ENCODE measurements at places on chromosomes 6 and 20.

- DNase-seq, result no peak
Observed at GRCh38 chr20:9839626-9840025, 750 bp upstream of the PAK5 start.

- no peak for DNase-seq
Observed at GRCh38 chr6:3757241-3757641, 5.7 kb upstream of the PXDC1 start.

- no peak for DNase-seq
Observed at GRCh38 chr6:53728570-53729194, 63.1 kb upstream of the KLHL31 start.

DNA sequence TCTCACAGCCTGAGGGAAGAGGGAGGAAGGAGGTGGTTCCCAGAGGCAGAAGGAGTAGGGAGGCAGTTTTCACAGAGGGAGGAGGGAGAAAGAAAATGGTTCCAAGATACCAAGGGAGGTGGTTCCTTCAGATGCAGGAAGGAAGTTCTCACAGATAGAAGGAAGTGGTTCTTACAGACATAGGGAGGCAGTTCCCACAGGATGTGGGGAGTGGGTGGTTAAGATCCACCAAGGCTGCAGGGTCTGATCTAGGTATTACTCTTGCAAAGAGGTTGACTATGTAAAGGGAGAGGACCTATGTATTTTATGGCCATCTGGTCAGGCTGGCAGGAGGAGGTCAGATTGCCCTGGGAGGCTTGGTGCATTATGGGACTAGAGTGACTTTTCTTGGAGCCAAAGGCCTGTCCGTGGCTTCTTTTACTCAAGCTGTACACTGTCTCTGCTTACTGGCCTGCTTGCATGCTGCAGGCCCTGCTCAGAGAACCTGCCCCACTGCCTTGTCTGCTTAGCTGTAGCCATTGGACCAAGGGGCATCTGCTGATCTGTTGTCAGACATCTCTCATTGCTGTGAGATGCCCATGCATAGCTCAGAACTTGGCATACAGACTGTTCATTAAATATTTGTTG, 283.7 kb downstream of the DHX35 start:
- no peak for DNase-seq

DNA sequence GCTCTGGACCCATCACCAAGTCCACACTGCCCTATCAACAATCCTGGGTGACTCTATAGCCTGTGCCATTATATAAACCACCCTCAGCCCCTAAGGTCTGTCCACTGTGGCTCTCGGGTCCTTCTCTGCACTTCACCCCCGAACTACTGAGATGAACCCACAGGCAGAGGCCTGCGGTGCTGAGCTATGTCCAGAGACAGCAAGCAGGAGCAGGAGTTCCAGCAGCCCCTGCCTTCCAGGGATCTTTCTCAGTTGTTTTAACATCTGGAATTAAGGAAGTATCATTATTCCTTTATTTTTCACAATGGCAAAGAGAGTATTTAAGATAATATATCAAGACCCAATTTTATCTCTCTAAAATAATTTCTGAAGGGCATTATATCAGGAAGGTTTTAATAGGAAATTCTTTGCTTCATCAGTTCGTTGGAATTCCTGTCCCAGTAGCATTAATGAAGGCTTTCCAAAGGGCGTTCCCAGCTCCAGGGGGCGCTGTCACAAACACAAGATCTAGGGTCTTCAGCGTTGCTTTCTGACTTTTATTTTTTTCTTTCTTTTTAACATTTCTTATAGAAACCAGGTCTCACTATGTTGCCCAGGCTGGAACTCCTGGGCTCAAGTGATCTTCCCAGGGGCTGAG, 27.3 kb downstream of the RRBP1 start:
- DNase-seq, result no peak

DNA sequence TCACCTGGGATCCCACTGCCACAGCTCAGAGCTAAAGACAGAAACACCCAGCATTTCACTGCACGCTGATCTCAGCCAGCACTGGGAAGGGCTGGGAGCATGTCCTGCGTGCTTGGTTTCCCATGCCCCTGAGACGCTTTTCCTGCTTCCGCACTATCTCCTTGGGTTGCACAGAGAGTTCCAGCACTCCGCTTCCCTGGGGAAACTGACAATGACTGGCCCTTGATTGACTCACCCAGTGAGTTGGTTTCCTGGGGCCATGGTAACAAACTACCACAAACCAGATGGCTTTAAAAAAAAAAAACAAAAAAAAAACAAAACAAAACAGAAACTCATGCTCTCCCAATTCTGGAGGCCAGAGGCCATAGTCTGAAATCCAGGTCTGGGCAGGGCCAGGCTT, 14.8 kb upstream of the MAS1L start:
- no peak for DNase-seq

- DNase-seq, result no peak
Observed at GRCh38 chr20:2254333-2254732, 41.5 kb upstream of the TGM3 start.

GRCh38 chr20:4272225-4272624, 256.9 kb upstream of the RNF24 start:
- no peak for DNase-seq

DNA sequence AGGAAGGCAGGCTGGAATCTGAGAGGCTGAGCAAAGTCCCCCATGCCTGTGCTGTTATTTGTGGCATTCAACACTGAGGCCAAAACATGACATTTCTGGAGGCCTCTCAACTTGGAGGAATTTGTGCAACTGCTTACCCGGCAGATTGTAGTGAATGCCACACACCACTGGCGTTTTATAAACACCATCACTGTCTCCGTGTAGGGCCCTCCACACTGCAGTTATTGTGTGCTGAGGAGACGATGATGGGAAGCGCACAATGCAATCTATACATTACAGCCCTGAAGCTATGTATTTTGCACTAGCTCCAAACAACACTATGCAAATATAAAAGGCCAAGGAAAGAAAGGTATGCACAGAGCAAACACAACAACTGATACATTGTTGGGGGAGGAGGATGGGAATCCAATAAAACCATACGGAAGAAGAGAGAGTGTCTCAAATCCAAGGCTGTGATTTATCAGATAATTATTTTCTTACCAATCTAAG, 106.5 kb downstream of the SMLR1 start:
- no peak for DNase-seq

GRCh38 chr6:135937106-135937505, 85.6 kb downstream of the PDE7B start:
- DNase-seq, result no peak

DNA sequence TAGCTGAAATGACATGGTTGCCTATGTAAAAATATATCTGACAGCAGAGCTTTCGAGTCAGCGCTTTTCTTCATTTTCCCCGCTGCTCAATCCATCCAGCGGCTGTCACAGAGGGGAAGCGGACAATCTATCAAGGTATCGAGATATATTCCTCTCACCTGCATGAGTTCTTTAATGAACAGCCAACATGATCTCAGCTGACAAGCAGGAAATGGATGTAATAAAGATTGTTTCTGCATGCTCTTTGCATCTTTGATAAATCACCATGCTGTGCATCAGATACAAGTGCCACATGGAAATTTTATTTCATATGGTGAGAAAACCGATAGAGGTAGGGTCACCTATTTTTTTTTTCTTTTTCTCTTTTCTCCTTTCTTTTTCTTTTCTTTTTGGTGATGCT, 602.3 kb upstream of the MMS22L start:
- DNase-seq, result no peak

GRCh38 chr20:55353206-55353605, 652.1 kb downstream of the CBLN4 start:
- DNase-seq, result no peak

DNA sequence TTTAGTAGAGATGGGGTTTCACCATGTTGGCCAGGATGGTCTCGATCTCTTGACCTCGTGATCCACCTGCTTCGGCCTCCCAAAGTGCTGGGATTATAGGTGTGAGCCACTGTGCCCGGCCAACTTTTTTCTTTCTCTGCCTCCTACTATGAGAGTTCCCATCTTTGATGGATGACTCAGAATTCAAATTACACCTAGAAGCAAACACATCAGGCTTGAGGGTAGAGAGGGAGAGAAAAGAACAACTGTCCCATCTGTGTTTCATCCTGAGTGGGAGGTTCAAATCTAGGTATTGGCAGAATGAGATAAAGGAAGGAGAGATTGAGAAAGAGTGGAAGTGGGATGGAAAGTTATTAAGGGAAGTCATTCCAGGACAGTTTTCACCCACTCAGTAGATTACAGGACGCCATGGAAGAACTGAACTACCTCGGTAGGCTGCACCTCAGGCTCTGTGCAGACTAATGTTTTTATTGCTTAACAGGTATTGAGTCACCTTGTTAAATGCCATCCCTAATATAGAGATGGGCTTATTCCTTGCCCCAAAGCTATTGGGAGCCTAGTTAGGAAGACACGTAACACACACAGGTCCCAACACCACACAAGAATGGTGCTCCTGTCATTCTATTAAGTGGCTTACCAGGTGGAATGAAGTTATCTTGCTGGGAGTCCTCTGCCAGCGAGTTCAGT, 275.7 kb downstream of the SOX4 start:
- DNase-seq, result no peak

GRCh38 chr6:138302554-138302953, 75.2 kb upstream of the SMIM28 start:
- DNase-seq, result no peak

GRCh38 chr6:113095841-113096240, 748.7 kb downstream of the RFPL4B start:
- no peak for DNase-seq

DNA sequence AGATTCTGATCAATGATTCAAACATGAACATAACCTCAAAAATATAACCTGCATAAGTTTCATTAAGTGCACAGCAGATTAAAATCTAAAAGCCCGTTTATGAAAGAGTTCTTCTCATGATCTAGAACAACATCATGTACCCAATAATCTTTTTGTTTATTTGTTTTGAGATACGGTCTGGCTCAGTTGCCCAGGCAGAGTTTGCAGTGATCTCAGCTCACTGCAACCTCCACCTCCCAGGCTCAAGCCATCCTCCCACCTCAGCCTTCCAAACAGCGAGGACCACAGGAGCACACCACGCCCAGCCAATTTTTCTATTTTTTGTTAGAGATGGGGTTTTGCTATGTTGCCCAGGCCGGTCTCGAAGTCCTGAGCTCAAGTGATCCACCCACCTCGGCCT, 149.7 kb downstream of the CDK19 start:
- no peak for DNase-seq

DNA sequence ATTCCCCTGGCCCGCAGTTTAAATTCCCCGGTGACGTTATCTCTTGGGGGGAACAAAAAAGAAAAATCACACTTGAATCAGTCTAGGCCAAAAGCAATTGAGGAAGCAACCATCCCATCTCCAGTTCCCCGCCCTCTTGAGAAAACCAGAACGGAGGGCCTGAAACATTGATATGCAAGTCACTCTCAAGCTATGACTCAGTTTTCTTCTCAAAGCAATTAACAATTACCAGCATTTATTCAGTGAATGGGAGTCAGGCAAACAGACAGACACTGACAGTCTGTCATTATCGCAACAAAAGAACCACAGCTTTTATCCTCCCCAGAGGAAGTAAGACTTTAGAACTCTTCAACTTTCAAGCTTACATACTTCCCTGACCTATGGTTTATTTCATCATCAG, 100.9 kb downstream of the OPRM1 start:
- DNase-seq, result no peak
